Adrenal gland (tissue), 19 donors: ENCODE measurements at places on chromosomes 16 and 17. TPM values are rescaled to one million over a fixed set of nuclear protein-coding genes. Genes with fewer than 3 reads are reported as not detected.

TMEM235 gene
- total RNA-seq, result not detected

PTGES3L gene
- total RNA-seq, result 0.28 TPM

- DNase-seq, result no peak
- H3K27ac ChIP-seq, result no peak overlapping the region
- no peak overlapping the region for H3K4me3 ChIP-seq
- no peaks in the 10 kb centered on the region for H3K36me3 ChIP-seq
- H3K4me1 ChIP-seq, result peaks cover 22% of the 10 kb centered on the region
These were observed 14.2 kb downstream of the NFAT5 start for GRCh38 chr16:69579783-69580481.

DNA sequence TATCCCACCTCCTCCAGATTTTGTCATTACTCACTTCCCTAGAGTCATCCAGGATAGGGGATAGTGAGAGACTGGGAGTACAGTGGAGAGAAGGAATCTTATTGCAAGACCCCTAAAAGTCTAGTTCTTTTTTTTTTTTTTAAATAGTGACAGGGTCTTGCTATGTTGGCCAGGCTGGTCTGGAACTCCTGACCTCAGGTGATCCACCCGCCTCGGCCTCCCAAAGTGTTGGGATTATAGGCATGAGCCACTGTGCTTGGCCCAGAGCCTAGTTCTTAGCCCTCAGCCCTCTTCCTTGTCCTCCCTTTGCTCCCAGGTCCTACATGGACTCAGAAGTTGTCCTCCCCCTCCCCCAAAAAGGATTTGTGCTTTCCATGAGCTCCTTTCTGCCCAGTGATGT lies 2.7 kb upstream of the CHRNB1 start:
- no peak for DNase-seq
- peaks cover 42% of the 10 kb centered on the region for H3K4me1 ChIP-seq
- H3K36me3 ChIP-seq, result no peaks in the 10 kb centered on the region
- no peaks in the 10 kb centered on the region for H3K27me3 ChIP-seq
- H3K4me3 ChIP-seq, result no peak overlapping the region

DNA sequence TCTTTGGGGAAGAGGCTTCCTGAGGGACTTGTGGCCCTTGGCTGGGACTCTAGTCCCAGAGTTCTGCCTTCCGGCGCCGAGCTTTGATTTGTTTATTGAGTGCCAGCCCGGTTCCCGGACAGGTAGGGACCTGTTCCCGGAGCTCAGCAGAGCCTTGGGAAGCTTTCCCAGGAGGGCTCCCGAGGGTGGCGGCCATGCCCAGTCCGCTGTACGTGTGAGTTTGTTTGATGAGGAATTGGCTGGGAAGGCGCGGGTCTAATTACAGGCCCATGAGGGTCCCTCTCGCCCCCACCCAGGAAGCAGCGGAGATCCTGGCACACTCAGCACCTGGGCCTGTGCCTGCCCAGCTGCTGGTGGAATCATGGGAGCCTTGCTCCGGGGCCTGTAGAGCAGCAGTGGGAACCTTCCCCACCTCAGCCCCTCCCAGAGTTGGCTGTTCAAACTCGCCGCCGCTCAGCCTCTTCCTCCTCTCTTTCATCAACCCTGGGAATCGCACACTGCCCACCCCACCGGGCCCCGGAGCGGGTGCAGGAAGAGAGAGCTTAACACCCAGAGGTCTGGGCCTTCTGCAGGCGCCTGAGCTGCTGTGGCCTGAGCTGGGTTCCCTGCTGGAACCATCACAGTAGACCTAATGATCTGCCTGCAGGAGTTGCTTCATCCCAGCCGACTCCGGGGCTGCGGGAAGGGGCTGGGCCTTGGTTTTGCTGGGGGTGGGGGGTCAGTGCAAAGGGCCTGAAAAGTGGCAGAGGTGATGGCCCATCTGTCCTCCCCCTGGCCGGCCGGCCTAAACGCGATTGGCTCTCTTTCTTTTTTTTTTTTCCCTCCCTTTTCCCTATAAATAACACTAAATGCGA lies 313.7 kb downstream of the SEC14L1 start:
- H3K27me3 ChIP-seq, result no peaks in the 10 kb centered on the region
- H3K4me3 ChIP-seq, result peak overlapping the region; percentile 13
- H3K4me1 ChIP-seq, result peaks cover 31% of the 10 kb centered on the region
- H3K36me3 ChIP-seq, result no peaks in the 10 kb centered on the region

- no peaks in the 10 kb centered on the region for H3K36me3 ChIP-seq
- no peak overlapping the region for H3K27ac ChIP-seq
- H3K4me1 ChIP-seq, result no peaks in the 10 kb centered on the region
These were observed 374.4 kb downstream of the SNX29 start for GRCh38 chr16:12350945-12351344.
